ENCODE measurements at places on chromosomes 3 and 15. TPM values are rescaled to one million over a fixed set of nuclear protein-coding genes. Genes with fewer than 3 reads are reported as not detected.

The MNS1 gene
- 2.0 TPM for total RNA-seq

The GPR27 gene
- 8.3 TPM for total RNA-seq

The CCR2 gene
- 1.3 TPM for total RNA-seq

GRCh38 chr3:47617086-47618010, 38.7 kb upstream of the CSPG5 start:
- no peak for DNase-seq

GRCh38 chr3:155031186-155031585, 48.9 kb upstream of the MME start:
- no peak for DNase-seq

DNA sequence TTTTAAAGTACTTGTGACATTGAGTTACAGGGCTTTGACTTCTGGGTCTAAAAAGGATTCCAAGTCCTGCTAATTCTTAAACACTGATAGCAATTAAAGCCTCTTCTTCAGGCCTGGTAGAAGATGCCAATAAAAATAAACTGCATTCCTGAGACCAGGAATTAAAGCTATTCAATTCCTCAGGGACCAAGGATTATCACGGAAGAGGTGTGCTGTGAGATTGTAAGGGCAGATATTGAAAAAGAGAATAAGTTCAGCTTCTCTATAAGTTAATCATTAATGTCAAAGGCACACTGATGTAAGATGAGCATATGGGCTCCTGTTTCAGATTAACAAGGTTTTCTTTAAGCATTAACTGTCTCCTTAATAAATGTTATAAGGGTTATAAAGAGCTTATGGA, 611.3 kb downstream of the SI start:
- DNase-seq = no peak

- DNase-seq = no peak
Observed at GRCh38 chr15:71899674-71900073, 89.3 kb downstream of the NR2E3 start.
